Left ventricle myocardium inferior (tissue), 1 donor: ENCODE measurements at places on chromosomes 3 and 15. TPM values are rescaled to one million over a fixed set of nuclear protein-coding genes. Genes with fewer than 3 reads are reported as not detected.

DNA sequence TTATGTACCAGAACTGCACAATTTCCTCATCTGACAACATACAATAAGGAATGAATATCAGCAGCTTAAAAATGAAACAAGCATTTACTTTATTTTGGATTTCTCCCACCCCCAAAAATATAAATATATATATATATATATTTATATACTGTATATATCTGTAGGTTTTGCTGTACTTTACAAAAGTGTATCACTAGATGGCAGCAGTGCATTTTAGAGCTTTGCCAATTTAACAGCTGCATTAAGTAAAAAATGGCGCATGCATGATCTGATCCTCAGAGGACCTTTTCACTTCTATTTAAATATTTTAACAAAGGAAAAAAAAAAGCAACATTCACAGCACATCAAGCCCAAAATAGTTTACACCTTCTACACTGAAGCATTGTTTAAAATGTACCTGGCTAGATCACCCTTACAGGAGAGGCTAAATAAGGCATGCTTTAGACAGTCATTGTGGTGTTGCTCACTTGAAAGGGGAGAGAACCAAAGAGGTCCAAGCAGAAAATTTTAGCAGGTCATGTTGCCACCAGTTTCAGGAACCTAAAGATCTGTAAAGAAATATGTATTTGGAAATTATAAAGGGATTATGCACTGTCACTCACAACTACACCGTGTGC, 72.6 kb downstream of the NPTN start:
- no peak for DNase-seq

The AADAC gene
- total RNA-seq = not detected

DNA sequence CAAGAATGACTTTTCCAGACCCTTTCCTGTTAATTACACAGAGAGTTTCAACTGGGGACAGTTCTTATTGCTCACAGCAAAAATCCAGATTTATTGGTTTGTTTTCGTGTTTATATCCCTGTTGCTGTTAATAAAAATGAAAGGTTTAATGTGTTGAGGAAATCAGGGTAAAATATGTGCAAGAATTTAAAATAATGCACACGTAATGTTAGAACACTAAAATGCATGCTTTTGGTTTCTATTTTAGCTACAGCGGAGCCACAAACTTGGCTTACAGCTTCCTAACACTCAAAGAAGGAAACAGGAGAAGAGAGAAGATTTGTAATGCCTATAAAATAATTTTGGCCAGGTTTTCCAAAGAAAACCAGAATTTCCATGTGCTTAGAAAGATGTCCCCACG, 62.7 kb downstream of the CASR start:
- no peak for DNase-seq

DNA sequence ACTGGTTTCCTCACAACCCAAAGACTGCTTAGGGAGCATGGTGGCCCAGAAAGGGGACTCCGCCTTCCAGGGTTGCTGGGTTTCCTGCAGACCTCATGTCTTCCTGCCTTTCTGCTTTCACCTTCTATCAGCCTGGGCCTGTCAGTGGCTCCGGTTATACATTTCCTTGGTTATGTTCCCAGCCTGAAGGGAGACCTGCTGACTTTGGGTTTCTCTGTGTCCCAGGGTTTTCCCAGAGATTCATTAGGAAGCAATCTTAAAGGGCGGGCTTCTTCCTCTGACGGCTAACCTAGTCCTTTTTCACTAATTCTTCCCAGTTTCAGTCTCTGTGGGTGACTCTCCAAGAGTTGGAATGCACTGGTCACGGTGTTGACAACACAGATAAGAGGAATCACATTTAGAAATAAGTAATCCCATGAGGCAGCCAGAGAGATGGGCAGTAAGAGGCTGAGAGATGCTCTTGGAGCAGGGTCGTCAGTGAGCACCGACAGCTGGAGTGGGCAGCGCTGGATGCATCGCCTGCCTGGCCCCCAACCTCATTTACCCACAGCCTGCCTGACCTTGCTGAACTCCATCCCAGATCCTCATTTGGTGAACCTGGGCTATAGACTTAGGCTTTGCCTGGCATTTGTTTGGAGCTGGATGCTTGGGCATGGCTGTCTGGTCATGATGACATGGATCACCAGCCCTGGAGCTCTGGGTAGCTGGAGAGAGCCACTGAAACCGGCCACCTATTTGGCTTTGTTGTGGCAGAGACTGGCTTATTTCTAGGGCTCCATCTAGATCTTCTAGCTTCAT, 10.0 kb upstream of the EHD4 start:
- no peak for DNase-seq

DNA sequence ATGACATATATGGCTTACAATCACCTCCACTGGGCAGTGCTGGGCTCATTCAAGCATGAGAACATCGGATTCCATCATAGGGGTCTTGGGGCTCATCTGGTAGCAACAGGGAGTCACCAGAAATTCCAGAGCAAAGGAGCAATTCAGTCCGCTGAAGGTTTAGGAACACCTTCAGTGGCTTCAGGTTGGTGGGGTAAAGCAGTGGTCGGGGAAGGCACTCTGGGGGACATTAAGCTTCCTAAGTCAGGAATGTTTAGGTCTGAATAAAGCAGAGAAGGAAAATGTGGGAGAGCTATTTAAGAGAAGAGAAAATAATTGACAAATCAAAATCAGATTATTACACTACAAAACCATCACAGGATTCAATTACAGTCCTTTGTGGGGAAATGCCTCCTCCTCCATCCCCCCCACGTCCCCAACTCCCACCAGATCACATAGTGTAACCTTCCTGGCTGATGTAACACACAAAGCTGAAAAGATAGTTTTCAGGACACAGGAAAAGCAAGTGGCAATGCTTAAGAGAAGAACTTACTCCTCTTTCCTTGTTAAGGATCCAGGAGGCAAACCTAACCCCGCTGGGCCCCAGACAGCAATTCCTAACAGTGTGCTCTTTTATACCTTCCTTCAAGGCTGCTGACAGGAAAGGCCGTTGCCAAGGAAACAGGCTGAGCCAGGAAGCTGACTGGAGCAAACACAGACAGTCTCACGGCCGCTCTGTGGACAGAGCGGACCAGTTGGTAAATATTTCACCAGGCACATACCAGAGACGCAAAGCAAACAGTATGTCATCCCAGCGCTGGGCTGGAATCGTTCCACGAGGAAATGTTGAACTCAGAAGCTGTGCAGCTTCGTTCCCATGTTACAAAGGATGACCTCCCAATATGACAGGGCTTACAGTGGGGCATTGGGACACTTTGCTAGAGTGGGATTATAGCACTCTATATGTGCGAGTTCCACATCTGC, 57.5 kb upstream of the LMCD1 start:
- peak; percentile 77 for DNase-seq

DNA sequence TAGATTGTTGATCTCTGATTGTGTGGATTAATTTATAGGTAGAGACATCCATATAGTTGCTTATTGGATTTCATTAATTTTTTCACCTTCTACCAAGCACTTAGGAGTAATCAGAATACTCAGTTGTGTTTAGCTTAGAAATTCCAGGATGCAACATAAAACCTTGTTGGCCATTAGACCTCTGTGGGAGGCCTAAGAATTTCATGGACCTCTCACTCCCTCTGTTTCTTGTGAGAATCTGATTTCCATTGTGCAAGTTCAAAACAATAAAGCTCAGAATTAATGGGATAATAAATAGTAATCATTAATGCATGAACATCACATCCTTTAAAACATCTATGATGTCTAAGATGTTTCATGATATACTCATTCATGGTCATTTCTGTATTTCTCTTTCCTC, 332.4 kb downstream of the GRM7 start:
- DNase-seq = no peak

GRCh38 chr3:58635371-58636285, 30.9 kb downstream of the FAM3D start:
- no peak for DNase-seq

- DNase-seq = peak; percentile 40
These were observed 296 bp downstream of the TPRA1 start for GRCh38 chr3:127590282-127590592.

GRCh38 chr15:79339588-79340314, 28.8 kb downstream of the TMED3 start:
- no peak for DNase-seq

DNA sequence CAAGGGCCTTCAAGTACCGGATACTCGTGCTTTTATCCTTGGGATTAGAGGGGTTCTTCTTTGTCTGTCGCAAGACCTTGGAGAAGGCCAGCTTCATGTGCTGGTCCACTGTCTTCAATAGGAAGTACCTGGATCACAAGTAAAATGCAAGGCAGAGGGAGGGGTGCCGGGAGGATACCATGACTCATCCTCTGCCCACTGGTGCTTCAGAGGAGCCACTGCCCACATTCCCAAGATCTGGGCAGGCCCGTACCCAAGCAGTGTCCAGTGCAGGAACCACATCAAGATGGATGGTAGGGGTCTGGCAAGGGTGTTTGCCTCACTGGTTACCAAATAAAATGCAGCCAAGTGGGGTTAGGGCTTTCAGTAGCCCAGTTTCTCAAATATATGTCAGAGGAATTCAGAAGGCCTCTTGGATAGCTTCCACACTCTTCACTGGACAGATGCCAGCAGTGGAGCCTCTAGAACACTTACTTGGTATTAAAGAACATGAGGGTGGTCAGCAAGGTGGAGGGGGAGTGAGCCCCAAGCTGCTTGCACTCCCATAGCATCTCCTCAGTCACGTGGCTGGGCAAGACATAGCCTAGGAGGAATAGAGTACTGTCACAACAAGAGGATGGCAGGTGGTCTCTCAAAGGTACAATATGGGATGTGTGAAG, 3.6 kb upstream of the IMPDH2 start:
- no peak for DNase-seq

- DNase-seq = no peak
These were observed 81.4 kb downstream of the IL12A start for GRCh38 chr3:160069986-160070385.

The P2RY13 gene
- 0.96 TPM for total RNA-seq

DNA sequence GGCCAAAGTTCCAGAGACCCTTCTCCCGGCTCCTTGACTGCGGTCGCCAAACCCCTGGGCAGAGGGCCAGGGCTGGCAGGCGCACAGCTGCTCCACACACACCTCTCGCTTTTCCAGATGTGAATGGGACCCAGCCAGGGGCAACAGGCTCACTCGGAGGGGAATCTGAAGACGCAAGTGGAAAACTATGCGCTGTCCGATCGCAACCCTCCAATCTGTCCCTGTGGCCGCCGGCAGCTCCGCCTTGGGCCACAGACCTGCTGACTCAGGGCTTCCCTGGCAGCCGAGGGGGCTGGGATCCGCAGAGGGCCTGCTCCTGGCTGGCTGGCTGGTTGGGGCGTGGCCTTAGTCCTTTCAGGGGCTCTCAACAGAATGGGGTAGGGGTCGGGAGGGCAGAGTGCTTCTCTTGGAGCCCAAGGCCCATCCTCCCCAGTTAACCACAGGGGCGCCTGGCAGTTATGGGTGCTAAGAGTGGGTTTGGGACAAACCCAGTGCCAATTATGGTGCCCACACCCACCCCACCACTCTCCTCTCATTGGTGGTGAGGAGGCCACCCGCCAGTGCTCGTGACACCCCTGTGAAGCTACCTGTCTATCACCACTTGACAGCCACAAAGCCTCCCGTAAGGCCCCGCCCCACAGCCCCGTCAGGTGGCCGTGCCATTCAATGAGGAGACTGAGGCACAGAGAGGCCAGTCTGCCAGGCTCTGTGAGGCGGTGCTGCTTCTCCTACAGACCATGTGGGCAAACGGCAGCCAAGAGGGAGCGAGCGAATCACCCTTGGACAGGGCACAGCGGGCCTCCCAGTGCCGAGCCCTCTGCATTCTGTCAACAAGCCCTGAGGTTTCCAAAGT, 53.8 kb downstream of the IQSEC1 start:
- DNase-seq = no peak

The MYZAP gene
- 934 TPM for total RNA-seq

DNA sequence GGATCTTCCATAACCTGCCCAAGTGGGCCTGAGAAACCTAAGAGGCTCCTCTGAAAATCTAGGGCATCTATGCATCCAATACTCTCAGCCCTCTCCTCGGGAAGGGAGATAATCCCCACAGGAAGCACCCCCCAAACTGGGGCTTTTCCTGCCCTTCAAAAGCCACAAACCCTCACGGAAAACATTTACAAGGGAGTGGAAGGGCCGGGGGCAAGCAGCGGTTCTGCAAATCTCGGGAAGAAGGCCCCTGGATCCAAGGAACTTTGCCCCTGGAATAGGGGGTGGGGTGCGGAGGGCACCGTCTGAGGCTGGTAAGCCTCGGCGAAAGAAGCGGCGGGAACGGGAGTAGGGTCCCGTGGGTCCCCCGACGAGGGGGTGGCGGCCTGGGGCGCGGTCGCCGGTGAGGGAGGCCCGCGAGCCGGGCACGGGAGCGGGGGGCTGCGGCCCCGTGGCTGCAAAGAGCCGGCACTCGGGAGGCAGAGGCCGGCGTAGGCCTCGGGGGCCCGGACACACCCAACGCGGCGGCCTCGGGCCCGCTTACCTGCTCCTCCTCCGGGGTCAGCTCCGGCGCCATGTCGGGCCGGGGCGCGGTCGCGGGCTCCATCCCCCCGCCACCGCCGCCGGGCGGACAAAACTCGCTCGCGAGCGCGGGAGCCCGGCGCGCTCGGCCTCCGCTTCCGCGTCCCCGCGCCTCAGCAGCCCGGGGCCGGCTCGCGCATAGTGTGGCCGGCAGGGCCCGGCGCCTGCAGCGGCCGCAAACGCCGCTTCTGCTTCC, 755 bp downstream of the PTPN9 start:
- peak; percentile 27 for DNase-seq

GRCh38 chr3:188394623-188395022, 240.7 kb downstream of the LPP start:
- DNase-seq = no peak

The ARPP21 gene
- not detected for total RNA-seq

The FOXB1 gene
- total RNA-seq = not detected

- DNase-seq = no peak
These were observed 23.6 kb downstream of the NBEAL2 start for GRCh38 chr3:47003056-47003410.

GRCh38 chr15:30065025-30065801, 17.5 kb upstream of the GOLGA8J start:
- DNase-seq = no peak

The DGKG gene
- total RNA-seq = 65.7 TPM

DNA sequence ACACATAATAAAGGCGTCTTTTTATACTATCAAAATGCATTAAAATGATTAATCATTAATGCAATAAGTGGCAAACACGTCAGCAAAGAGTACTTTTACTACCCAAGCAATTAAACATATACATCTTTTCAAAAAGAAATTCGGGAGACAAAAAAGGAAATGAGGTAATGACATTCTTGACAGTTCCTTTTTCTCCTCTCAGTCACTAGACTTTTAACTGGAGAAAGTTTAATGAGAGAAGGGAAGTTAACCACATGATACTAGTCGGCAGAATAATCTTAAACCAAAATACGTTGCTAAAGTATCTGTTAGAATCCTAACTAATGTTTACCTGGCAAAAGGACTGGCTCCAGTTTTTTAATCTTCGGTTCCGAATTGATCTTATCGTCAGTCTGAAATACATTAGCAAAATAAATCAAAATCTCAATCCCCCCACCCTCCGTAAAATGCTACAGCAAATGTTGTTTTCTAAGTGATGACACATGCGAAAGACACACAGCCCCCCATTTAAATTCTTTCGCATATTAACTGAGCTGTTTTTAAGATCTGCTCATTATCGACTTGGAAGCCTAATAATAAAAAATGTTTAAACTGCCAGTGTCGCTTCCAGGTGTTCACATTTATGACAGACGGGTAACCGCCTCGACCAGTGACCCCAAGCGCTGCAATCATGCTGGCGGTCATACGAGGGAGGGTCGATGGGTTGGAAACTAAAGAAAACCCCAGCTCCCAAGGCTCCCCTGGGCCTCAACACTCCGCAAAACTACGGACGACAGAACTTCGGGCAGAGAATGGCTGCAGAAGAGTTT, 778 bp downstream of the MTMR10 start:
- no peak for DNase-seq
